ENCODE measurements at places on chromosomes 12 and 14. TPM values are rescaled to one million over a fixed set of nuclear protein-coding genes. Genes with fewer than 3 reads are reported as not detected.

The KLRG1 gene
- total RNA-seq: not detected

The RFLNA gene
- 1.2 TPM for total RNA-seq

The IL22 gene
- not detected for total RNA-seq

The CCDC198 gene
- total RNA-seq: not detected

The AQP5 gene
- total RNA-seq: 128 TPM

The B4GALNT1 gene
- total RNA-seq: 0.48 TPM

The C12orf42 gene
- total RNA-seq: not detected

The PTCSC3 gene
- total RNA-seq: not detected

DNA sequence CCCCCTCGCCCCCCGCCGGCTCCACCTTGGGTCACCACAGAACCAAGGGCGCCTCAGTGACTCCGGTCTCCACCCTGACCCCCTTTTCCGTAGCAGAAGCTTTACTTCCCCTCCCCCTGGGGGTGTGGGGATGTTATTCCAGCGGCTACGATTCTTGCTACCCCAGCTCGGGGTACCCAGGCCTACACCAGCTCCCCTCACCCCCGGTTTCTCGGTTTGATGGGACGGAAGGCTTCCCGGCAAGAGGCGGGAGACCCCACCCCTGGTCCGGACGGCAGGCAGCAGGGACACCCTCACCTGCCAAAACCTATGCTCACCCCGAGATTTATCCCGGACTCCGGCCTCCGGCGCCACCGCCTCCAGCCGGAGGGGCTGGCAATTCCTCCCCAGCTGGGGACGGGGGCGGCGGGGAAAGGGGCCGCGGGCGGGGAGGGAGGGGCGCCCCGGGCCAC, 619 bp downstream of the RAB15 start:
- no peaks in the 10 kb centered on the region for H3K36me3 ChIP-seq
- no peaks in the 10 kb centered on the region for H3K27me3 ChIP-seq
- peak overlapping the region; percentile 81 for H3K4me3 ChIP-seq
- peaks cover 31% of the 10 kb centered on the region for H3K4me1 ChIP-seq
- H3K27ac ChIP-seq: no peak overlapping the region
- no peak for DNase-seq

- H3K4me1 ChIP-seq: no peaks in the 10 kb centered on the region
- H3K27ac ChIP-seq: no peak overlapping the region
These were observed 105.8 kb downstream of the PRIMA1 start for GRCh38 chr14:93682459-93682858.

DNA sequence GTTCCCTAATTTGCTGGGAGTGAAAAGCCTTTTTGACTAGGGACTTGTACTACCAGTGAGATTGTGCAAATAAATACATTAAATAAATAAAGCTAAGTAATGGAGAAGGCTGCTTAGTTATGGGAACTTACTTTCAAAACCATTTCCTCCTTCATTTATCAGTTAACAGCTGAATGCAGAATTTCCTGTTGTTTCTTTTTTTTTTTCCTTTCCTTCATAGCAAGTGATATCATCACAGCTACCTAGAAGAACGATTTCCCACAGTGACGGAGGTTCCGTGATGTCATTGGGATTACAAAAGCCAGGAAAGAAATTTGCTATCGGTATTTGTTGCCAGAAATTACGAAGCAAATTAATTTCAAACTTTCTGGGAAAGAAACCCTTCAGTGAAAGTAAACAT, 42.1 kb upstream of the SOCS2 start:
- DNase-seq: no peak
- peaks cover 3% of the 10 kb centered on the region for H3K27me3 ChIP-seq
- no peaks in the 10 kb centered on the region for H3K4me1 ChIP-seq
- no peak overlapping the region for H3K4me3 ChIP-seq
- no peaks in the 10 kb centered on the region for H3K36me3 ChIP-seq
- no peak overlapping the region for H3K27ac ChIP-seq

DNA sequence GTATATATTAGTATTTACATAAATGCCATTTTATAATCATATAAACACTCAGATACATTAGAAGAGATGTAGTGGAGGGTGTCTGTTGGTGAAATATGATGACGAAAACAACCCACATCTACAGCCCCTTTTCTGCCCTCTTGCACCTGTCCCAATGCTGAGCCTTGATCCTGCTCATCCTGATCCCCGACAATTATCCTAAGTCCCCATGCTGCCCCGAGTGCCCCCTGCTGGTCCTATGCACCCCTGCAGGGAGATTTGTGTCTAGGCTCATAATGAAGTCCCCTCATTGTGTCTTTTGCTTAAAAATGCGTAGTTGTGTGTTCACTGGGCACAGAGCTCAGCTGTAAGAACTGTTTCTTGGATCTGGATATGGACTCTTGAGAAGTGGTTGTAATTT, 554.5 kb downstream of the TMEM121 start:
- H3K4me3 ChIP-seq: no peak overlapping the region
- no peak for DNase-seq
- H3K27ac ChIP-seq: no peak overlapping the region
- no peaks in the 10 kb centered on the region for H3K4me1 ChIP-seq

- H3K4me3 ChIP-seq: no peak overlapping the region
- peaks cover 71% of the 10 kb centered on the region for H3K36me3 ChIP-seq
These were observed 4.7 kb downstream of the NAB2 start for GRCh38 chr12:57093415-57094207.

DNA sequence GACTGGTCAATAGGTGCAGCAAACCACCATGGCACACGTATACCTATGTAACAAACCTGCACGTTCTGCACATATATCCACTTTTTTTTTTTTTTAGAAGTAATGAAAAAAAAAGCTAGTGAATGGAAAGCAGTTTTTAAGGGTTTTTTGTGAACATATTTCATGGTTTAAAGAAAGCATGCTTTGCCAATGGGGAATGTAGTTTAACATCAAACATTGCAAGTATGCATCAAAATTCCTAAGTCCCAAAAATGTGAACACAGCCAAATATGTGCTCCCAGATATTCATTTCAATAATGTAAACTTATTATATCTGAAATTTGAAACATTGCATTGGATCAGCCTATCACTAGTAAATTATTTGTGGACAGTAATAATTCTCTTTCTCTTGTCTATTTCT, 710.4 kb upstream of the FLRT2 start:
- H3K27me3 ChIP-seq: no peaks in the 10 kb centered on the region
- H3K4me1 ChIP-seq: no peaks in the 10 kb centered on the region
- H3K36me3 ChIP-seq: no peaks in the 10 kb centered on the region

GRCh38 chr14:29144621-29145020, 378.0 kb downstream of the FOXG1 start:
- no peak for DNase-seq
- H3K27me3 ChIP-seq: no peaks in the 10 kb centered on the region
- no peak overlapping the region for H3K4me3 ChIP-seq
- H3K27ac ChIP-seq: no peak overlapping the region
- no peaks in the 10 kb centered on the region for H3K36me3 ChIP-seq
- H3K4me1 ChIP-seq: no peaks in the 10 kb centered on the region

- H3K4me3 ChIP-seq: peak overlapping the region; percentile 12
- peaks cover 1% of the 10 kb centered on the region for H3K36me3 ChIP-seq
- no peaks in the 10 kb centered on the region for H3K27me3 ChIP-seq
- no peak for DNase-seq
- H3K4me1 ChIP-seq: peaks cover 100% of the 10 kb centered on the region
These were observed 30.6 kb upstream of the RPLP0 start for GRCh38 chr12:120231316-120232011.

DNA sequence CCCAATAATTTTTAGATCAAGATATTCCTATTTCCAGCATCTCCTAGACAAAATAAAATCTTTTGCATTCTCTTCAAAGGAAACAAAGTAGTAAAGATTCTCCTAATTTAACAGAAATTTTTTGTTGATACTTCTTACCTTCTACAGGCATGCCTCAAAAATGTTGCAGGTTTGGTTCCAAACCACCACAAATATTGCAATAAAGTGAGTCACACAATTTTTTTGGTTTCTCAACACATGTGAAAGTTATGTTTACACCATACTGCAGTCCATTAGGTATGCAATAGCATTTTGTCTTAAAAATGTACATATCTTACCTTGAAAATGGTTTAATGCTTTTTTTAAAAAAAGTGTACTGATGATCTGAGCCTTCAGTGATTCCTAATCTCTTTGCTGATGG, 65.6 kb upstream of the USP15 start:
- H3K27ac ChIP-seq: no peak overlapping the region
- H3K4me1 ChIP-seq: peaks cover 24% of the 10 kb centered on the region
- H3K4me3 ChIP-seq: no peak overlapping the region
- H3K36me3 ChIP-seq: no peaks in the 10 kb centered on the region
- H3K27me3 ChIP-seq: peaks cover 31% of the 10 kb centered on the region

DNA sequence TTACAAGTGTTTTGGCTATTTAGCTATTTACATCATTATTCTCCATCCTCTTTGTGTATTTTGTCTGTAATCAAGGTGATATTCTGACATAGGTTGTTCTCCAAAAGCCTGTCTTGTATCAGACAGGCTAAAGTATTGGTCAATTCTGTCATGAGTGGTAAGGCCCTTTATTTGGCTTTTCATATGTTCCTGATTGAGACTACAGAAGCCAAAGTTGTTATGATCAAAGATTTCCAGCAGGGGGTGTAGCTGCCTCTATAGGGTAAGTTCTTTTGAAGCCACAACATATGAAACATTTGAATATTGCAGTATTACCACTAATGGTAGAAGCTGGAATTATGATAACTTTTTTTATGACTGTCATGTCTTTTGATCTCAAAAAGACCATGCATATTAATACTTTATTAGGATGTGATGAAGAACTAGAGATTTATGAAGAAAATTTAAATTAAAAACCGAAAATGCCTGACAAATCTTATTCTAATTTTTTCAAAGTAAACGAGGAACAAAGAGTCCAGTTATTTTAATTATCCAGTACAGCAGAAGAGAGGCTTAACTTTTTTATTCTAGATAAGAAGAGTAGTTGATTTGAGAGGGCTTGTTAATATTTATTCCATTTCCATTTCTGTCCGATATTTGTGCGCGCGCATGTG, 3.4 kb upstream of the ARHGAP5 start:
- no peak overlapping the region for H3K27ac ChIP-seq
- H3K27me3 ChIP-seq: no peaks in the 10 kb centered on the region
- H3K4me1 ChIP-seq: peaks cover 17% of the 10 kb centered on the region
- H3K36me3 ChIP-seq: no peaks in the 10 kb centered on the region
- no peak overlapping the region for H3K4me3 ChIP-seq

- H3K27ac ChIP-seq: peak overlapping the region; percentile 57
- no peaks in the 10 kb centered on the region for H3K27me3 ChIP-seq
- peak overlapping the region; percentile 44 for H3K4me3 ChIP-seq
- DNase-seq: no peak
These were observed 76.1 kb downstream of the STON2 start for GRCh38 chr14:81324011-81324410.
